Caudate nucleus (tissue), 63 donors: ENCODE measurements at places on chromosomes 6 and 20.

DNA sequence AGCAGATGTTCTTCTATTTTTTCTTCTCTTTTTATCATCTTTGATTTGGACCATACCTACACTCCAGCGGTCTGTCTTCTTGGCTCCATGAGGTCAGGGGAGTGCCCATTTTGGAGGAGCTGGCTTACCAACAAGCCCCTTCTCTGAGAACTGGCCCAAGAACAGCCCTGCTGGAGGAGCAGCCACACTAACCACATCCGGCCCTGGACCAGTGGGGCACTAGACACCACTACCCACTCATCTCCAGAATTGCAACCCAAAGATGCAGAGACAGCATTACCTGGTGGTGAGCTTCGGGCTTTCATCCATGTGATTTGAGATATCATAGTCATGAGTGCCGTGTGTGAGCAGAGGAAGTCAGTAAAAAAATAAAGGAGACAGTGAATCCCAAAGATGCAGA is 599.4 kb upstream of the CDH4 start:
- DNase-seq = no peak

GRCh38 chr6:56378966-56379585 is 131.7 kb upstream of the COL21A1 start:
- no peak for DNase-seq

DNA sequence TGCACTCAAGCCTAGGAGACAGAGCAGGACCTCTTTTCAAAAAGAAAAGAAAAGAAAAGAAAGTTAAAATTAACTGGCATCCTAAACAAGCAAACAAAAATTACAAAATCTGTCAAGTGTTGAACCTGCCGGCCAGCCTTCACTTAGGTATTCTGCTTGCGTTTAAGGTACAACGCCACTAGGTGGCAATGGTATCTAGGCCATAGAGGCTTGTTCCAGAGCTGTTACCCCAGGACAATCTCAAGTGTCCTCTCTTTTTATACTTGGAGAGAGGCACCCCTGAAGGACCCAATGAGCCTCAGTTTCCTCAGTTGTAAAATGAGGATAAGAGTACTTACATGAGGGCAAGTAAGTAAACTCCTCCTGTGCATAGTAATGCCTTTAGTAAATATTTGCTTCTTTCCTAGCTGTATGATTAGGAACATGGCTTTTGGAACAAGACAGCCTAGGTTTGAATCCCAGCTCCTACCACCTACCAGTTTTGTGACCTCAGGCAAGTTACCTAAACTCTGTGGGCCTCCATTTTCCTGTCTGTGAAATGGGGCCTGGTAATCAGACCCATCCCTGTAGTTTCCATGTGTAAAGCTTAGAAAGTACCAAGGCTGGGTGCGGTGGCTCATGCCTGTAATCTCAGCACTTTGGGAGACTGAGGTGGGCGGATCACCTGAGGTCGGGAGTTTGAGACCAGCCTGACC is 5.8 kb upstream of the PACSIN1 start:
- DNase-seq = peak; percentile 10

DNA sequence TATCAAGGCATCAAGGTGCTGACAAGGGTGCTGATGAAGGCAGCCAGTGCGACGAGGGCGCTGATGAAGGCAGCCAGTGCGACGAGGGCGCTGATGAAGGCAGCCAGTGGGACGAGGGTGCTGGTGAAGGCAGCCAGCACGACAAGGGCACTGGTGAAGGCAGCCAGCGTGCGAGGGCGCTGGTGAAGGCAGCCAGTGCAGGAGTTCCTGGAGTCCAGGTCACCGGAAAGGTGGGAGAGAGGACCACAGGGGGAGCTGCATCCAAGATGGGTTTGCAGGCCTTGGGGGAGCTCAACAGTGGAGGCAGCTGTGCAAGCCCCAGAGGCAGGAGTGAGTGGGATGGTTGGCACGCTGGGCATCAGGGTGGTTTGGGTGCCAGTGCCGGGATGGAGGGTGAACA is 176.3 kb downstream of the TBXT start:
- DNase-seq = no peak

DNA sequence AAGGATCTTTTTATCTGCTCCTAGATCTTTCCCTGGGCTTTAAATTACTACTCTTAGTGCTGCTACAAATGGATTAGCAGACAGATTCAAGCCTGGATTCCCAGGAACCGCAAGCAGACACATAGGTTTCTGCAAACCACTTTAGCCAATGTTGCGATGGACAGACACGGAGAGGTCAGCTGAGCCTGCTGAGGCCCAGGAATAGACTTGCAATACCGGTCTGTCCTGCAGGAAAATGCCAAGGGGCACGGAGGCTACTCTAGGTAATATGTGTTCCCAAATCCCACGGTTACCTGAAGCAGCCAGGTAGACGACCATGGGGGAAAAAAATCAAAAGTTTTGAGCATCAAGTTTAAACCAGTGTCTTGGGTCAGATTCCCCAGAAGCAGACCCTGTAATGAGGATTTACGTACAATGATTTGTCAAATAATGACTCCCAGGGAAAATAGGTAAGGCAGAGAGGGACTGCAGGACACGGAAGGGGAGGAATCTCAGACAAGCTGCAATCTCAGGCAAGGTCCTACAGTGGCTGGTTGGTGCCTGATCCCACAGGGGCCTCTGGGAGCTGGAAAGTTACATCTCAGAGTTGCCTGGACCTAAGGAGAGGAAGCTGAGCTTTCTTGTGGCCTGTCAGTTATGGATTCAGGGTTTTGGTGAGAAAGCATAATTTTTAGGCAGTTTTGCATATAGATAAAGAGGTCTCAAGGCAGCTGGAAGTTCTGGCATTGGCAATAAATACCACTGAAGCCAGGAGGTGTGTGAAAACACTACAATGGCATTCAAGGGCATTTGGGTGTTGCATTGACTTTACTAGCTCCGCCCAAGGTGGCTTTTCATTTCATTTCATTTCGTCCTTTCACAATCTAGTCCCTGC is 12.5 kb downstream of the OTOR start:
- DNase-seq = no peak

GRCh38 chr20:4156411-4156810 is 141.1 kb upstream of the RNF24 start:
- DNase-seq = no peak

- no peak for DNase-seq
Measured at GRCh38 chr20:7939663-7940062, 595 bp downstream of the HAO1 start.

DNA sequence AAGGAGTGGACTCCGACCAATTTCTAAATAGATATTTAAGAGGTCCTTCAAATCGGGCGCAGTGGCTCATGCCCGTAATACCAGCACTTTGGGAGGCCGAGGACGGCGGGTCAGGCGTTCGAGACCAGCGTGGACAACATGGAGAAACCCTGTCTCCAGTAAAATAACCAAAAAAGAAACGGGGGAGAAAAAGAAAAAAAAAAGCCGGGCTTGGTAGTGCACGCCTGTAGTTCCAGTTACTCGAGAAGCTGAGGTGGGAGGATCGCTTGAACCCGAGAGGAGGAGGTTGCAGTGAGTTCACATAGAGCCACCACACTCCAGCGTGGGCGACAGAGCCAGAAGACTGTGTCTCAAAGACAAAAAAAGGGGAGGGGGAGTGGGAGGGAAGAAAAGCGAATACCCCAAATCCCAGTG is 53.3 kb upstream of the HFE start:
- no peak for DNase-seq
